ENCODE measurements at places on chromosomes 6 and 20.

GRCh38 chr6:143397227-143398222 lies 53.0 kb downstream of the ADAT2 start:
- DNase-seq, result no peak

- no peak for DNase-seq
Observed at GRCh38 chr20:7264137-7264536, 496.7 kb downstream of the BMP2 start.

DNA sequence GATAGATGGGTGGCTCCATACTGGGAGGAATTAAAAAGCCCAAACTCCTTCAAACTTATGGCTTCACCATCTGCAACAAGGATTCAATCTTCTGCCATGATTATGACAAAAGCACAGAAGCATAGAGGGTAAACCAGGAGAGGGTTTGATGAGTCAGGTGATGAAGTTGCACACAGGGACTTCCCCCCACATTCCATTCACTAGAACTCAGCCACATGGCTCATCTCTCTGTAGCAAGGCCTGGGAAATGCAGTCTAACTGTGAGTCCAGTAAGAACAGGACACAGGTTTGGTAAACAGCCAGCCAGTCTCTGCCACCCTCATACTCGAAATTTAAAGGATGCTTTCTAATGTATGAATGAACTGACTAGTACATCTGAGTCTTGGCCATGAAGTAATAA lies 142.9 kb downstream of the HIVEP2 start:
- peak; percentile 84 for DNase-seq

DNA sequence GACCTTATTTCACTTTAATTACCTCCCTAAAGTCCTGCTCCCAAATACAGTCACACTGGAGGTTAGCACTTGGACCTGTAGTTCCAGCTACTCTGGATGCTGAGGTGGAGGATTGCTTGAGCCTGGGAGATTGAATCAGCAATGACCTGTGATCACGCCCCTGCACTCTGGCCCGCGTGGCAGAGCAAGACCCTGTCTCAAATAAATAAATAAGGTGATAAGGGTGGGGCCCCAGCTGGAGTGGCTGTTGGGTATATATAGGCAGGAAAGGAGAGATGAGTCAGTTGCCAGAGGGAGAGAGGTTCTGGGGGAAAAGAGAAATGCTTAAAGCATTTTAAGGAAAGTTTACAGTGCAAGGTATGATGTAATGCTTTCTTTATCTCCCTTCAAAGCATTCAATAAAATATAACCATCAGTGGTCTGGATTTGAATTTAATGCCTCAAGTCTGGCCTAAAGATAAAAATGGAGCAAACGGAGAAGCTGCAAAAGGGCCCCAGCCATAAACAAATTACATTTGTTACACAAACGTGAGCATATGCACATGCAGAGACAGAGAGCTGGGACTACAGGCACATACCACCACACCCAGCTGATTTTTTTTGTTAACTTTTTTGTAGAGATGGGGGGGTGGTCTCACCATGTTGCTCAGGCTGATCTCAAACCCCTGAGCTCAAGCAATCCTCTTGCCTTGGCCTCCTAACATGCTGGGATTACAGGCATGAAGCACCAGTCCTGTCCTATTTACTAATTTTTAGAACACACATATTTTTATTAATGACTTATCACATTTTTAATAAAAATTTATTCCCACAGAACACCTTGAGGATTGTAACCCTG lies 6.1 kb upstream of the PM20D2 start:
- no peak for DNase-seq

- DNase-seq, result no peak
Observed at GRCh38 chr6:106003268-106003987, 82.7 kb upstream of the PRDM1 start.

- no peak for DNase-seq
Observed at GRCh38 chr6:9675122-9675521, 739.8 kb downstream of the TFAP2A start.

DNA sequence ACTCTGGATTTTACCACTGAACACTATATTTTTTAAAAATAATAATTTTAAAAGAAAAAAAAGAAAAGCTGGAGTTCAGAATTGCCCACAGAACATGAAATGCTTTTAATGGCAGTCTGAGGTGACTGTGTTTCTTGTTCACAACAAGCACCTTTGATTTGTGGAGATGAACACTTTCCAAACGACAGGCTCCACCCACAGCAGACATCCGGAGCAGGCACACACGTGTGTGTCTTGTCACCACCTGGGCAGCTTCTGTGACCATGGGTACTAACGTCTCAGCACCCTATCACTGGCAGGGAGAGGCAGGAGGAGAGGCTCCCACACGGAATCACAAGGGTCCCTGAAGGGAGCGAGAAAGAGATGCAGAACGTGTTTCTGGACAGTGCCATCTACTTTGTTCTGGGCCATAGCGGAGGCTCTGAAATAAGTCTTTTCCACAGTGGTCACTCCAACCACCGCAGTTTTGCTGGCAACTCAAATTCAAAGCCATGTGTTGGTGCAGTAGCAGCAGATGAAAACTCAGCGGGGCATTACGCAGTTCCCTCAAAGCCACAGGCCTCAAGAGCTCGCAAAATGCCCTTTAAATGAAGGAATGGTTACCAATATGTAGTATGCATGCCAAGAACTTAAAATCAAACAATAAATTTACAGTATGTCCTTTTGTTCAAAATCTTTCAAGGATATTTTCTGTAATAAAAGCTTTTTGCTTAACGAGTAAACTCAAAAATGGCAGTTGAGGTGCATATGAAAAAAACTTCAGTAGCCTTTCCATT lies 242.2 kb downstream of the FOXC1 start:
- peak; percentile 94 for DNase-seq

GRCh38 chr6:26216886-26217713 lies 129.9 kb downstream of the HFE start:
- DNase-seq, result peak; percentile 95

DNA sequence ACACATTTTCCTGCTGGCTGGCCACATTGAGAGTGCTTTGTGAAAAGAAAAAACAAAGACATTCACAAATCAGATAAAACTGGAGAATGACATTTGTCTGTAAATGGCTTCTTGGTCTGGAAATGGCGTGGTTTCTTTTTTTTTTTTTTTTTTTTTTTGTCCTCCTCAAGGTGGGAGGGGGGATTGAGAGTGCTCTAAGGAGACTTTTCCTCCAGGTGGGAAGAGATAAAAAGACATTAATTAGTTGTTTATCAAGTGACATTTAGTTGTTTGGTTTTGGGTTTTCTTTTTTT lies 40.4 kb downstream of the GNAS start:
- peak; percentile 43 for DNase-seq

GRCh38 chr6:12060780-12061609 lies 48.9 kb downstream of the HIVEP1 start:
- peak; percentile 98 for DNase-seq

DNA sequence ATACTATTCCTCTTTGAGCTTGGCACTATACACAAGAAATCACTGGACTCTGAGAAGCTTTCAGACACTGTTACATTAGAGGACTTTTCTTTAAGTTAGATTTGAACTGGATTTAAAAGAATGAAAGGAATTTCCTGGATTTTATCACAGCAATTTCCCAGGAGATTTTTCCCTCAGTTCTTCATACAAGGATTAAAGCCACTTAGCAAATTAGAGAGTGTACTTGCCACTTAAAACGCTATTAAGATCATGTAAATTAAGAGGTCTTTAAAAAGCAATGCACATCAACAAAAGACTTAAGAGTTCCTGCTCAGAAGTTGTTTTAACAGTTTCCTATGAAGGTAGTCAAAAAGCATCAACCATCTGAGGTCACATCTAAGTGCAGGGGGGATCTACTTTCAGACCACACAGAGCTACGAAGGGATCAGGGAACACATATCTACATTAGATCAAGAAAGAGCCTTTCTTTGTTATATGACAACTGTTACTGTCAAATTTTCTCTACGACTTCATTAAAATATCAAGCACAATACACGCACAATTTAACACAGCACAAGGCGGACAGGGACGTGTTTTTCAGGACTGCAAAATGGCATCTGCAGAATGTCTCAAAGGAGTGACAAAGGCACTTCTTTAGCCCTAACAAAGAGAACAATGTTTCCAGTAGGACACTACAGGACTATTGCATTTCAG lies 65.8 kb downstream of the EPB41L2 start:
- no peak for DNase-seq

DNA sequence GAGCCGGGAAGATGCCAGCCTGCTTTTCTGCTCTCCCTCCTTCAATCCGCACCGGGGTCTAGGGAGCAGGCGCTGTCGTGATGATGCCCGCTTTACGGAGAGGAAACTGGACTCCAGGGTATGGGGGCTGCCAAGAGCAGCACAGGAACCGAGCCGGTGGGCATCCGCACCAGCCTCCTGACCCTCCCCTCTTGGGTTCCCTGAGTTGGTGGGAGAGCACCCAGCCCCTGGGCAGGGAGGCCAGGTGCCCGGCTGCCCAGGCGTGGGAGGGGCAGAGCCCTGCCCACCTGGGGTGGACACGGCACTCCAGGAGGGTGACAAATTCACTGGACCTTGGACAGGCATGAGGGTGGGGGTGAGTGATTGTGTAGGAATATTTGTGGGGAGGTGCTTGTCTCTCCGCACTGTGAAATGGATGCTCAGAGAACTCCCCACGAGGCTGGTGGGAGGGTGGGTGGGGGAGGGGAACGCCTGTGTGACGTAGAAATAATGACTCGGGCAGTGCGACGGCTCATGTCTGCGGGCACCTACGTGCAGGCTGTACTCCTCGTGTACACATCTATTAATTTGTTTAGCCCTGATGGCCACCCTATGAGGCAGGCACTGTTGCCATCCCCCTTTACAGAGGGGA lies 173.4 kb downstream of the BMP7 start:
- DNase-seq, result no peak

GRCh38 chr6:130482645-130483390 lies 117.0 kb downstream of the TMEM200A start:
- no peak for DNase-seq
